ENCODE measurements at places on chromosomes 12 and 14.

DNA sequence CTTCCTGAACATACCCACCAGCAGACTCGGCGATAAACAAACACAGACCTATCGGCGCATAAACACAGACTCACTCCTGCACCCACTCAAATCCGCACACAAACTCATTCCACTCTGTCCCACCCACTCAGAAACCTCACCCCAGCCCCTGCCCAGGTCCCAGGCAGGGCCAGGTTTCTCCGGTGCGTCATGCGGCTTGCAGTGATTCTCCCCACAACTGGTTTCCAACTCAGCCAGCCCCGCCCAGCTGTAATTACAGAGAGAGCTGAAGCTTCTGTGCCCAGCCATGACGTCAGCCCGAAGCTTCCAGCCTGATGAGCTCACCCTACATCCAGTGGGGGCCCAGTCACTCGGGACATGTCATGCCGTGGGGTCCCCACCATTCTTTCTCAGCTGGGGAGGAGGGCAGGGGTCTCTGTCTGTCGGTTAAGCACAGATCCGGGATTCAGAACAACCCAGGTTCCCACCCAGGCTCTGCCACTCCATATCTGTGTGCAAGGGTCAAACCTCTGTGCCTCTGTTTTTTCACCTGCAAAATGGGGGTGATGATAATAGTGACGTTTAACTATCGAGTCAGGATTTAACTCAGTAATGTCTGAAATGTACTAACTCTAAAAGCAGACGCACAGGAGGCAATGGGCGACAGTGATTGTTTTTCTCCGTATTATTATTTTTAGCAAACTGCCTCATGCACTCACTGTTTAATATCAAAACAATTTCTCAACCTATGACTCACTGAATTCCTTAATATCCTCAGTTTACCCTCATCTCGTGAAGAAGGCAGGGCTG is 2.3 kb upstream of the HSPB8 start:
- DNase-seq: peak; percentile 65

DNA sequence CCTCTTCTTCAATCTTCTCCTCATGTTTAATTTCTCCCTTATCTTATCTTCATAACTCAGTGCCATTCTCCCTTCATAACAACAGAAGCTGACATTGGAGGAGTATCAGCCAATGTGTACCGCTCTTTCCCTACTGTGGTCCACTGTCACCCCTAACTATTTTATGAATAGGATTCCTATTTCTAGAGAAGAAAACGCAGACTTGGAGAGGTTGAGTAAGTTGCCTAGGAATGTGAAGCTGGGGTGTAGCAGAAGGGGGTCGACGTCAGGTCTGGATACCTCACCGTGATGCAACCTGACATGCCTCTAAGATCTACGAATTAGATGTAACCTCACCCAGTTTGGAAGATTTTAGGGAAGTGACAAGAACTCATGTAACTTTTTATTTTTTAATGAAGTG is 17.1 kb downstream of the LMO3 start:
- DNase-seq: no peak

DNA sequence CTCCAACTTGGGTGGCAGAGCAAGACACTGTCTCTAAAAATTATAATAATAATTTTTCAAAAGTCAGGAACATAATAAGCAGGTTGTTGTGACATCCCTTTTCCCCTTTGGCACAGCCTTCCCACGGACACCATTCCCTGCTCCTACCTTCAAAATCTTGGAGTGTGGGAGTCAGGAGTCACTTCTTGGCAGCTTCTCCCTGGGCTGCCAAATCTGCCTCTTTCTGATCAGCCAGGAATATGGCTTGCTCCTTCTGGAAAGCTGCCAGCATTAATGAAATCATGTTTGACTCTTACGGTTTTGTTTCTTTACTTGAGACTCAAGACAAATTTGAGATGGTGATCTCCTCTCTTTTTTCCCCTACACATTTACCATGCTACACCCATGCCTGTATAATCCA is 391.4 kb upstream of the SYT1 start:
- peak; percentile 23 for DNase-seq

GRCh38 chr12:124595444-124595843 is 28.0 kb upstream of the NCOR2 start:
- DNase-seq: no peak

GRCh38 chr12:48681399-48681709 is 684 bp downstream of the KANSL2 start:
- DNase-seq: no peak

GRCh38 chr12:131671276-131671675 is 39.6 kb upstream of the SFSWAP start:
- DNase-seq: no peak

DNA sequence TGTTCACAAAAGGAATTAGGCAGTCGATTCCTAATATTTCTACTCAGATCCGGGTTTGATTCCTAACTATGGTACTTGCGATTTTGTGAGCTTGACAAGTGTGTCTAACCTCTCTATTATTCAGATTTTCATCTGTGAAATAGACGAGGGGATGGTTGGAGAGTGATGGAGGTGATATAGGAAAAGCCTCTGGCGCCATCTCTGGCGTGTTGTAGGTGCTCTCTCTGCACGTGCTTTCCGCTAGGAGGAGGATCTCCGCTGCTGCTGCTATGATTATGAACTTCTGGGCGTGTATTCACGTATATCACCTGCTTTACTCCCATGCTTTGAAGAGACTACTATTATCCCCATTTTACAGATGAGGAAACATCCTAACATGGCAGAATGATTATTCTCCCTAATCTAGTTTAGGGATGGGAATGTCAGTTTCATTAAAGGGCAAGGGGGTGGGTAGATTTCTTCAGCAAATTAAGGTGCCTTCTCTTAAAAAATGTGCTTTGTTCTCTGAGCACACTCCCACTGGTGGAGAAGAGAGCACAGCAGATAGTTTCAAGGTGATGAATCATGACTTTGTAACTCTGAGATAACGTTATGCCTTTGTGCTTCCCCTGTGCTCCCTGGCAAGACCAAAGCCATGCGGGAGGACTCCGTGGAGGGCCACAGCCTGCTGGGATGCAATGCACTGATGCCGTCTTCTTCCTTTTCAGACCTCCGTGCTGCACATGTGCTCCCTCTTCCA is 97.1 kb downstream of the PRIMA1 start:
- no peak for DNase-seq

- DNase-seq: no peak
These were observed 46.4 kb downstream of the EMP1 start for GRCh38 chr12:13242936-13243335.

GRCh38 chr12:79883216-79883615 is 51.7 kb downstream of the PPP1R12A start:
- peak; percentile 24 for DNase-seq

DNA sequence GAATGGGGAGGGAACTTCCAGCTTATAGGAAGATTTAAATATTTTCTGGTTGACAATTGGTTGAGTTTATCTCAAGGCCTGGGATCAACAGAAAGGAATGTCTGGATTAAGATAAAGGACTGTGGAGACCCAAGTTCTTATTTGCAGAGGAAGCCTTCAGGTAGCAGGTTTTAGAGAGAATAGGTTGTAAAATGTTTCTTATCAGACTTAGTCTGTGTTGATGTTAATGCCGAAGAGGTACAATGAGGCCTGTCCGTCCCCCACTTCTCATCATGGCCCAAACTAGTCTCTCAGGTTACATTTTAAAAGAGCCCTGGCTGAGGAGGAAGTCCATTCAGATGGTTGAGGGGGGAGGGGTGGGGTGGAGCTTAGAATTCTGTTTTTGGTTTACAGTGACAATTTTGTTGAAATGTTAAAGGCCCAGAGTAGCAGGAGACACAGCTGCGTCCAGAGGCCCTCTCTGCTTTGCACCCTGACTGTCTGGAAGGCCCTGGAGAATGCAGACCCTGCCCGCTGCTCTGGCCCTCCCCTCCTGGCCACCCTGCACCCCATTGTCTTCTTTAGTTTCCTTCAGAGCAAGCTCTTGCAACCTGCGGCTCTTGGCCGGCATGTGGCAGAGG is 672.5 kb upstream of the TMEM132C start:
- DNase-seq: no peak

GRCh38 chr14:67574806-67575205 is 25.3 kb downstream of the PIGH start:
- DNase-seq: no peak

DNA sequence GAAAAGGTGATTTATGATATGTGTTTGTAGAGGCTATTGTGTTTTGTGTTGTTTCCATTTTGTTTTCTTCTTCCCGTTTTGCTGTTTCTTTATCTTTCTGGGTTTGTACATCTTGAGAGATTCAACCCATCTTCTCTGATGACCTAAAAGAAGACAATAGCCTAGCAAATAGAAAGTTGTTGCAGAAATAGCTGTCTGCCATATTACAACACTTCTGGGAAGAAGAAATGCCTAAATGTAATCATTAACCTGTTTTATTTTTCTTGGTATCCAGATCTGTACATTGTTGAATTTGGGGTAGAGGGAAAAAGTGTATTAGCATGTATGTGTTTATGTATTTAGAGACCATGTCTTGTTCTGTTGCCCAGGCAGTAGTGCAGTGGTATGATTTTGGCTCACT is 50.3 kb downstream of the SPATS2 start:
- no peak for DNase-seq

DNA sequence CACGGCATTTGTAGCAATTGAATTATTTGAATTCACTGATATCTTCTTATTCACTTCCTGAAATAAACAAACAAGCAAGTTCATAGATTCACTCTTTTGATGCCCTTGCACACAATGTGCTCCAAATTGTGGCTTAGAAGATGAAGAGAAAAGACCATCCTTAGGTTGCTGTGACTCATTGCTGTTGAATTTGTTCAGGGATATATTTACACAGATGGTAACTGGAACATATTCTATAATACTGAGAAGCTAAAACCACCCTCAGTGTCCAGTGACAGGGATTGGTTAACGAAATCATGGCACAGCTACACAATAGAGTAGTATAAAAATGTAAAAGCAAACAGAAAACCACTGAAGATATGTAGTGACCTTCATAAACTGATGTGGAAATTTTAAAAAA is 3.1 kb downstream of the PRB4 start:
- DNase-seq: no peak

DNA sequence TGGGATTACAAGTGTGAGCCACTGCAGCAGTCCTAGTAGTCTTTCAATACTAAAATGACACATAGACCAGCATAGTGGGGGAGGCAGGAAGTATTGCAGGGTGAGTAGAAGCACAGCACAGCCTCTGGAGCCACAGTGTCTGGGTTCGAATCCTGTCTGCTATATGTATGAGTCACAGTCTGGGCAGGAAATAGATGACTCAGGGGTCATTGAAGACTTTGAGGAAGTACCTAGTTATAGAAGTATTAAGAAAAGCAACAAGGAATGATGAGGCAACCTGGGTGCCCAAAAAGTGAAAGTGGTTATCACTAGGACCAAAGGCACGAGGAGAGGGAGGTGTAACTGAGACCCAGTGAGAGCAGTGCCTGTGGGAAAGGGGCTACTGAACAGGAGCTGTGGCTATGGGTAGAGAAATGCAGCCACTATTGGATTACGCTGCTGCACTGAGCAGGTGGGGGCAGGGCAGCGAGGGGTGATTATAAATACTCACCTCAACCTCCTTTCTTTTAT is 124.0 kb downstream of the PDE3A start:
- peak; percentile 4 for DNase-seq
